ENCODE measurements at places on chromosomes 5 and 9.

- DNase-seq = no peak
These were observed 202.1 kb downstream of the NXNL2 start for GRCh38 chr9:88737031-88737430.

DNA sequence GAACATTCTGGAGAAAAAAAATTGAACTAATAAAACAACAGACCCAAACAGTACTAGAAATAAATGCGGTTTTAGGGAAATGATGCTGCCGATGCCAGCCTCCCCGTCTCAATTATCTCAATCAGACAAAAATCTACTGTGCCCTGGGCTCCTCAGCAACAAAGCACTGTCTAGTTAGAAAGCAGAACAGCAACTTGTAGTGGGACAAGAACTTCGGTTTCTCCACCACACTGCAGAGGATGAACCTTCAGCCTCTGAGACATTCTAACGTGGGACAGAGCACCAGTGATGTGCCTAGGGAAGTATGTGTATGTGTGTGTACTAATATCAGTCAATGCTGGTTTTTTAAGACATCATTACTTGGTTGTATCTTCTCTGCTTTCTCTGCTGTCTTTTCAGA, 11.1 kb upstream of the CAST start:
- no peak for DNase-seq

- DNase-seq = no peak
These were observed 117.9 kb upstream of the CKMT2 start for GRCh38 chr5:81115261-81115660.

DNA sequence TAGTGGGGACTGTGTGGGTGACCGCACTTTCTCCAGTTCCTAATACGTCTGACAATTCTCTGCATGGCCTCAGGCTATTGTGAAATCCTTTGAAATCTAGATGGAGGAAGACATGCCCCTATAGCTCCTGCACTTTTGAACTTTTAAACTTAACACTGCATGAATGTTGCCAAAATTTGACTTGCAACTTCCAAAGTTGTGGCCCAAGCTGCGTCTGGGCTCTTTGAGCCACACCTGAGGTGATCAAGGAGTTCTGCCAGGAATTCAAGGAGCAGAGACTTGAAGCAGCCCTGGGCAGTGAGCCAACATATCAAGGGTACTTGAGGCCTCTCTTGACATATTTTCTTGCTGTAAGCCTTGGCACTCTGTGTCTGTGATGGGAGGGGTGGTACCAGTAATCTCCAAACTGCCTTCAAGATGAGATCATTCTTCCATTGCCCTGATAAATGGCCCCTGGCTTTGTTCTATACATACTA, 1336.1 kb upstream of the CDH9 start:
- no peak for DNase-seq

GRCh38 chr9:5443850-5444249, 6.1 kb upstream of the PLGRKT start:
- DNase-seq = no peak

DNA sequence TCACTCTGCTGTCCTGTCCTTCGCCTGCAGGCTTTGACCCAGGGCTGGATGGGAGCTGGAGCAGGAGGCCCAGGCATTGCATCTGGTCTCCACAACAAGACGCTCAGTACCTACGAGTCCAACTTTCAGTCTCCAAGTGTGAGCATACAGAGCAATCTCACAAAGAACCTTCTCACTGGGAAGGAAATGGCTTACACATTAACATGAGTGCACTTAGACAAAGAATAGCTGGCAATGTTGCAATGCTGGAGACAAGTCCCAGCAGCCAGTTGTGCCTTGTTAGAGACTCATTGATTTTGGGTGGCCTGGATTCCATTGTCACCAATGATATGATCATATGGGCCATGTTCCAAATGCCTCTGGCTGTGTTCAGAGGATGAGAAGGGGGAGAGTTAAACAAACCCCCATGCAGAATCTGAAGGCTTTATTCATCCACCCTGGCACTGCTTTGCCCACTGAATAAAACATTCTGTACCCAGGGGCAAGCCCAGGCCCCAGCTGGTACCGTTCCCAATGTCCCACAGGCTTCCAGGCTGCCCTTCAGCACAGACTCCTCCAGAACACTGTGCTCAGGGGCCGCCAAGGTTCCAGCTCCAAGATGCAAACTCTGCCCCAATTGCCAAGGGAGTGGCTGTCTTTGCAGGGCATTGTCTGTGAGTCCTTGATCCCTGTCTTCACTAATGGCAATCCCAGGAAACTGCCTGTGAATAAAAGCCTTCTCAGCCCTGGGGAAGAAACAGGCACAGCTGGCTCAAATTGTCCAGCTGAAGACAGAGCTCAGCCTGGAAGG, 185.5 kb downstream of the HSD17B3 start:
- no peak for DNase-seq

GRCh38 chr5:82164977-82165713, 113.0 kb downstream of the RPS23 start:
- DNase-seq = no peak

- no peak for DNase-seq
These were observed 8.3 kb downstream of the LCN12 start for GRCh38 chr9:136960212-136960937.

GRCh38 chr5:150904479-150905311, at the start of gene ZNF300:
Gene ZNF300, minus strand, starts transcription at chr5:150904980. Its CDS starts 1,825 bp downstream, at chr5:150903155.
- peak; percentile 26 for DNase-seq

GRCh38 chr5:139659695-139660101, 11.5 kb downstream of the CXXC5 start:
- DNase-seq = no peak

GRCh38 chr5:113273948-113274347, 160.8 kb downstream of the TSSK1B start:
- no peak for DNase-seq

- DNase-seq = no peak
These were observed 14.7 kb downstream of the MGAT1 start for GRCh38 chr5:180787711-180788431.

GRCh38 chr9:134189145-134189469, 24.7 kb upstream of the RNU6ATAC start:
- DNase-seq = no peak

- DNase-seq = no peak
These were observed 50.5 kb downstream of the COMMD10 start for GRCh38 chr5:116135344-116135743.

- no peak for DNase-seq
These were observed 22.3 kb upstream of the NPM1 start for GRCh38 chr5:171365351-171365750.

DNA sequence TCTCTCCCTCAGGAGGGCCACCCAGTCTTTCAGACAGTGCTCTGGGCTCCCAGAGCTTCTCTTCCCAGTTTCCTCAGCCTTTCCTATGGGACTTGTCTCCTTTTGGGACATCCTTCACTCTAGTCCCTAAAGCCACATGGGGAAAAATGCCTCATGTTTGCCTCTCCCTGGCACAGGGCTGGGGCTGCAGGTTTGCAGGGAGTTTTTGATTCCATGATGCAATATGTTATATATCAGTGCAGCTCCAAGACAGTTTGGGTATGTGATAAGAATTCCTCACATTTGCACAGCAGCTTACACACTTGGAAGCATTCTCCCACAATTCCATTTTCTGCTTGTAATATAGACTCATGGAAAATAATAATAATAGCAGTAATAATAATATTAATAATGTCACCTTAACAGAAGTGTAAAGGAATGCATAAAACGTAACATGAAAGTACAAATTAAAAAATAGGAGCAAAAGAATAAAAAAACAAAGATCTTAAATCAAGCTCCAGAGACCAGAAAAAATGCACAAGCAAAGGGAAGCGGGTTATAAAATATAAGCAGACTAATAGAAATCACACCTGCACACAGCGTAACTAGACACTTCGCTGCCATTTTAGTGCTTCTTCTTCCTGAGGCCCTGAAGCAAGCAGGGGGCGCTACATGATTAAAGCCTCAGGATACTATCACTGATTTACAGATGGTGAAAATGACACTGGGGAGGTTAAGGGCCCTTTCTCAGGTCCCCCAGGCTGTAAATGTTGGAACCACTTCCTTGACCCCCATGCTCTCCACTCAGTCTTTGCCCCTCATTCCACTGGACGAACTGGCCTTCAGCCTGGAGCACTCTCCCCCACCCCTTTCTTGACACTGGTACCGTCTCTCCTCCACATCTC, 70.0 kb upstream of the IL17B start:
- no peak for DNase-seq

GRCh38 chr5:157523976-157524375, 51.6 kb downstream of the ADAM19 start:
- DNase-seq = no peak

DNA sequence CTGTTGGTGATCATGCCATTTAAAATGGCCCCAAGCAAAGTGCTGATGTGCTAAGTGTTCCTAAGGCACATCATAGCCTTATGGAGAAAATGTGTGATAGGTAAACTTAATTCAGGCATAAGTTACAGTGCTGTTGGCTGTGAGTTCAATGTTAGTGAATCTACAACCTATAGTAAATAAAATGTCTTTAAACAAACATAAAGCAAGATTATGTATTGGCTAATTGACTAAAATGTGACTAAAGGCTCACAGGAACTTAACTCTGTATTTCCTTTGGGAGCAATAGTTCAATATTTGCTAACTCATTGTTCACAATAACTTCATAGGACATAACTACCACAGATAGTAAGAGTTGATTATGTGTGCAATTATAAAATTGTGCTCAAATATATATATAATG, 49.4 kb upstream of the LRRC19 start:
- no peak for DNase-seq

- DNase-seq = no peak
These were observed 5.7 kb downstream of the CREB3 start for GRCh38 chr9:35738186-35738585.

GRCh38 chr5:66324357-66324756, 180.3 kb downstream of the SREK1 start:
- no peak for DNase-seq

DNA sequence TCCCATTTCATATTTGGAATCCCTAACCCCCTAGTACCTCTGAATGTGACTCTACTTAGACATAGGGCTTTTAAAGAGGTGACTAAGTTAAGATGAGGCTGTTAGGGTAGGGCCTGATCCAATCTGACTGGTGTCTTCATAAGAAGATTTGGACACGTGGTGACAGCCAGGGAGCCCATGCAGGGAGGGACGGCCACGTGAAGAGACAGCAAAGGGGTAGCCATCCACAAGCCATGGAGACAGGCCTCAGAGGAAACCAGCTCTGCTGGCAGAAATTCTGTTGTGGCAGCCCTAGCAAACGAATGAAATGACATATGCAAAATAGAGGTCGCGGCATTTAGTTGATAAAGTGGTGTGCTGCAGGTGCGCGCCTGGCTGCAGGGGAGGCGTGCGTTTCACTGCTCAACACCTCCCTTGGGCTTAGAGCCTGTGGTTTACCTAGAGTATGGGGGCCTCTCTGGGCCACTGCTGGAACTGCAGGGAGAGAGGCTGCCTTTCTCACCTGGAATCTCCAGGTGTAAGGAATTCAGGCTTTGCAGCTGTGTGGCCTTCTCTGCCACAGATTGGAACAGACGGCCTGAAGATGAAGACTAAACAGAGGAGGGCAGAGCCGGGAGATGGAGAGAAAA, 7.1 kb upstream of the AFAP1L1 start:
- DNase-seq = no peak

Data from stimulated activated CD8-positive, alpha-beta memory T cell treated with anti-CD3 and anti-CD28 coated beads, Interleukin-7, amount 100 ng/mL, for 48 hours (primary cell).